ENCODE measurements at places on chromosomes 13 and 19.

DNA sequence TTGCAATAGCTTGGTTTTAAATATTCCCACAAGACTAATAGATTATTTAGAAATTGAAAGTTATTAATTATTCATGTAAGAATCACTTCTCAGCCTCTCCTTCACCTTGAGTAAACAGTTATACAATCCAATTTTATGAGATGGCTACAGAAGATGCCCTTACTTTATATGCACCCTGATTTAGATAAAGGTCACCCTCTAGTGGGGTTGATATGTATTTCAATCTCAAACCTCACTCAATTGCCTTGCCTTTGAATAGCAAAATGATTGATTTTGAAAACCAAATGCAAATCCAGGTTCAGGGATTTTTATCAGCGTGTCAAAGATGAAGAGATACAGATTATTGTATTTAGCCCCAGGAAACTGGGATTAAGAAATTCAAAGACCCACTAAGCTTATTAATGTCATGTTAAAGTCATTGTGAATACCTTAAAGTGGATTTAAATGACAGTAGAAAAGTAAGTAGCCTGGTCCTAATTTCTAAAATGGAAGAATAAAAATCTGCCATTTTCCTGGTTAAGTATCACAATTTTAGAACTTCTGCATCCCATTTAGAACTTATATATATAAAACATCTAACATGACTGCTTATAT, 305.1 kb downstream of the ITGBL1 start:
- DNase-seq = no peak

DNA sequence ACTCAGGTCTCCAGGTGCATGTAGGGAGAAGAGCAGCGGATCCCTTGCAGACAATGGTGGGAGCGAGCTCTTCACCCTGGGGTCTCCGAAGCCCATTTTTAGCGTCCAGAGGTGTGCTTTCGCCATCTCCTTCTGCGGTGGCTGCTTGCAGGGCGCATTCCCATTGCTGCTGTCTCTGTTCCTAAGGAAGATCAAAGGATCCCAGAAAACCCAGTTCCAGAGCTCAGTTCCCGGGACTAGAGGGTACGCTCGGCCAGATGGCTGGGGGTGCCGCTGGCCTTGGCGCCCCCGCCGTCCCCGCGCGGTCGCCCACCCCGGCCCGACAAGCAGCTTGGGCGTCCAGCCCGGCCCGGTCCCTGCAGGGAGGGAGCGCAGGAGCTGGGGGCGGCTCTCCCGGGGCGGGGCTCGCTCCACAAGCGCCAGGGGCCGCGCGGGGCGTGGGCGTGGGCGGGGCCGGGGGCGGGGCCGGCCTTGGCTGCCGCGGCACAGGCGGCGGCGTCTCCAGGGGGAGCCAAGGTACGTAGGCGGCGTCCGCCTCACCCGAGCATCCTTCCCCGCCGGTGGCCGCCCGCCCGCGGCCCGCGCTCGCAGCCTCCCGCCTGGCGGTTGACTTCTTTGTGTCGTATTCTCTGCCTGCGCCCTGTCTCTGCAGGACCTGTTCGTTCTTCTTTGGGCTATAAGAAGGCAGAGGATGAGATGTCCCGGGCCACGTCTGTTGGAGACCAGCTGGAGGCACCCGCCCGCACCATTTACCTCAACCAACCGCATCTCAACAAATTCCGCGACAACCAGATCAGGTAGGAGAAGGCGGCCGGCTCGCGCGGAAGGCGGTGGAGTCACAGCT, 96.8 kb downstream of the ATP8A2 start:
- DNase-seq = peak; percentile 30

DNA sequence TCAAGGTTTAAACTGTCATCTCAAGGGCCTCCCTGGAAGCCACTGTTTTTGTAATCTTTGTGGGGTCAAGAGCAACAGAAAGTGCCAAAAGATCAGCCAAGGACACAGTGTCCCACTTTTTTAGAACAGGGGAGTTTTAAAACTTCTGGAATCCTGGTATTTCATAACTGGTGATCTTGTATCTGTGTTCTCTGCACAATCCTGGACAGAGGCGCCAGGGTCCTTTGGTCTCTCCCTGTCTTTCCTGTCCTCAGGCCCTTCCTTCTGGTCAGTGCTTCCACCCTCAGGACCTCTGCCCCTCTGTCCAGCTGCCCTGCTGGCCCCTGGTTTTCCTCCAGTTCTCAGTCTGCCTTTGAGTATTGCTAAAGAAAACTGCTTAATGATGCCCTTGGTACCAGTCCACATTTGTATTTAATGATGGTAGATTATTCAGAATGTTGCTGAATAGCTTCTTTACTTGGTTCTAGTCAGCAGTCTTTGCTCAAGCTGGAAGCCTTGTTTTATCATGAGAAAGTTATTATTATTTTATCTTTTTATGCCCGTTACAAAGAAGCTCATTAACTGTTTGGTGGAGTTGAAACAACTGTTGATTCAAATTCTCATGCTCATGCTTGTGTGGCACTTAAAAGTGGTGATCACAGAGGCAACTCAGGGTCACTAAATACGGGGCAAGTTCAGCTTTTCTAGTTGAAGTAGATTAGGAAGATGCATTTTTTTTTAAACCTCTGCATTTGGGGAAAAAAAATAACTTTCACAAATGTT, 47.5 kb downstream of the WASF3 start:
- peak; percentile 19 for DNase-seq

- no peak for DNase-seq
Measured at GRCh38 chr13:25948910-25949309, 102.9 kb downstream of the SHISA2 start.

DNA sequence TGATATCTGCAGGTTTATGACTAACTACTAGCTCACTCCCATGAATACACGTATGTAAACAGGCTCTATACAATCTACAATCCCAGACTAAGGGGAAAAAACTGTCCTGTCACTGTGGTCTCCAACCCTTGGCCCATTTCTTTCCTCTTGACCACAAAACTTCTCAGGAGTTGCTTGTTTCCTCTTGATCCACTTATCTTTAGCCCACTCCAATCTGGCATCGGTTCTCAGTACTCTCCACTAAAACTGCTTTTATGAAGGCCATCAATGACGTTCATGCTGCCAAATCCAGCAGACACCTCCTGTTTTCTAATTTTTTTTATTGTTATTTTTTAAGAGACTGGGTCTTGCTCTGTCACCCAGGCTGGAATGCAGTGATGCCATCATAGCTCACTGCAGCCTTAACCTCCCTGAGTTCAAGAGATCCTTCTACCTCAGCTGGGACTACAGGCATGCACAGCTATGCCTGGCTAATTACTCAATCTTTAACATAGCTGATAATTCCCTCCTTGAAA, 31.9 kb upstream of the USPL1 start:
- no peak for DNase-seq

- DNase-seq = no peak
Measured at GRCh38 chr19:1851654-1852580, 3.6 kb upstream of the REXO1 start.

DNA sequence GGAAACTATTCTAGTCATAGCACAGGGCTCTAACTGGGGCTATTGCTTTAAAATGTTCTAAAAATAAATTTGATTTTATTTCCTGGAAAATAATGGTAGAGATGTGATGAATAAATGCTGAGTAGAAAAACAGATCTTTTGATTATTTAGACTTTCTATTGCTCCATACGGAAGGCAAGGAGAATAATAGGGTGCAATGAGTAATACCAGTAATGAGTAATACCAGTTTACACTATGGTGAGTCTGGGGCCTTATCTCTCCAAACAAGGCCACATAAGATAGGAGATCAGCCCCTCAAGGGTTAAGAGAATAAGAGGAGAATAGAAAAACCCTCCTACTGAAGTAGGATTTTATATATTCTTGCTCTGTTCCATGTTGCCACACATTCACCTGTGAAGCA, 390.4 kb downstream of the KLF5 start:
- DNase-seq = no peak
